ENCODE measurements at places on chromosomes 3 and 15.

- no peak for DNase-seq
These were observed 1.6 kb downstream of the EFHB start for GRCh38 chr3:19932422-19932821.

DNA sequence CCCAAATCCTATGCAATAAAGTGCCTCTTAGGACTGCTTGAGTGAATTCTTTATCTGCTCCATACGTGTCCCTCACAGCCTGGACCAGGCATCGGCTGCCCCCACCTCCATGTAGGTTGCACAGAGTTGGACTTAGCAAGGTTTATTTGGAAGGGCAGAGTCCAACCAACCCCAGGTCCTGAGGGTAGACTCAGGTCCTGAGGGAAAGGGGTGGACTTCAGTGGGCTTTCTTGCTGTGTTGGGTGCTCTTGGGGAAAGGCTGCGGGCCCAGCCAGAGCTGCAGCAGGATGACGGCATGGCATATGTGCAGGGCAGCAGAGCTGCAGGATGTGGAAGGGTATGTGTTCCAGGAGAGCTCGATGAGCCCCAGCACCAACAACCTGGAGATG lies 6.5 kb downstream of the ALG3 start:
- no peak for DNase-seq

GRCh38 chr15:41047474-41047873 lies 68.6 kb downstream of the INO80 start:
- no peak for DNase-seq

GRCh38 chr3:40116478-40117177 lies 192.9 kb upstream of the EIF1B start:
- no peak for DNase-seq

DNA sequence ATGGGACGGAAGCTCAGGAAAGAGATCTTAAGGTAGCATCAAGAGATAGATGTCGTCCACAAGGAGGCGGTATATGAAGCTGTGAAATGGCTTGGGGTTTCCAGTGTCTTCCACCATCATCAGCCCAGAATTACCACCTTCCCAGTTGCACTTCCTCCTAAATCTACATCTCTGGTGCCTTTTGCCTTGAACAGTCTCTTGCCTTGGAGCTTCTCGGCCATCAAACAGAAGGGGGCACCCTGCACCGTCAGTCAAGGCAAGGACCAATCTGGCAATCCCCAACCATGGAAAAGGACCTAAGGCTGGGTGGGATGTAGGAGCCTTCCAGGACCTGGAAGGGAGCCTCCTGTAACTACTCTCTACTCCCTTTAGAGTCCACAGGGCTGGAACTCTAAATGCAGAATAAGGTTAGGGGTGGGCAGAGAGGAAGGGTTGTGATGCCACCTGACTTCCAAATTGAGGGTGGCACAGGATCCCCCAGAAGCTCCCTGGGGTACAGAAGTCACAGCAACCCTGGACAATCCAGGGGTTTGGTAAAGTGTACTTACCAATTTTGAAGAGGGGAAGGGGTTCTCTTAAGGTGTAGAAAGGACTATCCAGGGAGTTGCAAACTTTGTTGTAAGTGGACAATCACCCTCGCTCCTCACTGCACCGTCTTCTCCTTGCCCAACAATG lies 1.0 kb upstream of the RYR3 start:
- DNase-seq, result no peak

GRCh38 chr15:69480932-69481331 lies 28.3 kb downstream of the RPLP1 start:
- no peak for DNase-seq

- DNase-seq, result no peak
These were observed 85.1 kb downstream of the AP4E1 start for GRCh38 chr15:50993598-50993997.

GRCh38 chr3:158961471-158961870 lies 159.6 kb downstream of the MFSD1 start:
- DNase-seq, result no peak

DNA sequence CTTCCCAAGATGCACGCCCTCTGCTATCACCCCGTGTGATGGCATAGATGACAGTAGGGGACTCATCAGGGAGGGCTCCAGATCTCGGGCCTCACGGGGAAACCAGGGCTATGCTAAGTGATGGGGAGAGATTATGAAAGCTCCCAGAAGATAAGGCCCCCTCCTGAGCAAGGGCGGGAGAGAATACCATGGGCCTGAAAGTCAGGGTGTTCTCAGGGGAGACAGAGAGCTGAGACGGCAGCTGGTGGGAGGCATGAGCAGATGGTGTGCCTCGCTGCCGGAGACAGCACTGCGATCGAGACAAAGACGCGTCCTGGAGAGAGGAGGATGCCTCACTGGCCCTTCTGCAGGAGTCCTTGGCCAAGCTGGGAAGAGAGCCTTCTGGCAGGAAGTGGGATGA lies 106.5 kb upstream of the ADPGK start:
- DNase-seq, result no peak

- no peak for DNase-seq
These were observed 249.1 kb downstream of the TBL1XR1 start for GRCh38 chr3:176948151-176948550.

GRCh38 chr15:45948181-45948621 lies 313.4 kb downstream of the SQOR start:
- no peak for DNase-seq

GRCh38 chr3:139677388-139678155 lies at the start of gene NMNAT3:
Gene NMNAT3 (minus strand): TSS chr3:139677972. CDS start chr3:139627724, 50,248 bp downstream.
- DNase-seq, result peak; percentile 73

GRCh38 chr3:17307482-17307881 lies 422.7 kb downstream of the PLCL2 start:
- no peak for DNase-seq

- DNase-seq, result no peak
These were observed at the start of gene GPR62 for GRCh38 chr3:51955175-51955892. Gene GPR62 (plus strand): TSS chr3:51955381. CDS start chr3:51955653, 272 bp downstream.

DNA sequence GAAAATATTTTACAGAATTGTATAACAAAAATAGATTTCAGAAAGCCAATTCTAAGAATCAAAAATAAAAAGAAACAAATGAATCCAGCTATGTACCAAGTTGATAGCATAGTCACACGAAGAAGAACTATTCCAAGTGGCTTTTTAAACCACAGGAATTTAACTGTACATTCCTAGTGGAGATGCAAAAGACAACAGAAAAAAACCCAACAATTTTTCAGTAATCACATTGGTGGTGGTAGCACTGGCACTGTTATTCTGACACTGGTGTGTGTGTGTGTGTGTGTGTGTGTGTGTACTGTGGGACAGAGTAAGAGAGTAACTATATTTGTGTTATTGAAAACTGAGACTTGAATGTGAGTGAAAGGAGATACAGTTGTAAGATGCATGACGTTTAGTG lies 9.1 kb downstream of the BFSP2 start:
- no peak for DNase-seq

- no peak for DNase-seq
These were observed 20.1 kb upstream of the FSTL1 start for GRCh38 chr3:120470870-120471269.

GRCh38 chr3:104279617-104280016 lies 1087.1 kb upstream of the ALCAM start:
- no peak for DNase-seq

- DNase-seq, result no peak
These were observed 120.4 kb upstream of the CCNL1 start for GRCh38 chr3:157280354-157280753.

DNA sequence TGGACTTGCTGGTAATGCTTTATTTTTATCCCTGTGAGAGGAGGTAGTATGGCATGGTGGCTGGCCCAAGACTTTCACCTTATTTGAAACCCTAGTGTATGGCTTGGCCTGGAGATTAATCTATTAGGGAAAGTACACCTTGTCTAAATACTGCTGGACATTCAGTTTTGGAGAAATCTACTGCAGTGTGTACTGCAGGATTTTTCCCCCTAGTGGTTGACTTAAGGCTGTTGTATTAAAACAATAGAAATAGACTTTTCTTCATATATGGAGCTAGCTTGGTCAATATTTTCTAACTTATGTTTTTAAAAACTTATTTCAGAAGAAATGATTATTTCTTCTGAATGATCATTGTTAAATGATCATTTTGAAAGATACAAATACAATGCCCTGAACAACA lies 13.9 kb upstream of the SLITRK3 start:
- DNase-seq, result no peak

DNA sequence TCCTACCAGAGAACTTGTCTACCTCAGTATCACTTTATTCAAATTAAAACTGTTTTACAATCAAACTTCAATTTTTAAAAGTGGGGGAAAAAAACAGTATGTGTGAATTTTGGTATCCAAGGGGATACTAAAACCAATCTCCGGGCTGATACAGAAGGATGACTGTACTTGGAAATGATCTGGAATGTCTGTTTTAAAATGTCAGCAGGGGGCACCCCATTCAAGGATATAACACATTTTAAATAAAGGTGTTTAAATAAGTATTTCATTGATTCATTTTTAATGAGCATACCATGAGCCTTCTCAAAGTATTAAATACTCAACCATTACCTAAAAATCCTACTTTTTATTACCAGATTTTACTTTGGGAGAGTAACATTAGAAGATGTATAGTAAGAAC lies 67.9 kb downstream of the ULK4 start:
- DNase-seq, result no peak

DNA sequence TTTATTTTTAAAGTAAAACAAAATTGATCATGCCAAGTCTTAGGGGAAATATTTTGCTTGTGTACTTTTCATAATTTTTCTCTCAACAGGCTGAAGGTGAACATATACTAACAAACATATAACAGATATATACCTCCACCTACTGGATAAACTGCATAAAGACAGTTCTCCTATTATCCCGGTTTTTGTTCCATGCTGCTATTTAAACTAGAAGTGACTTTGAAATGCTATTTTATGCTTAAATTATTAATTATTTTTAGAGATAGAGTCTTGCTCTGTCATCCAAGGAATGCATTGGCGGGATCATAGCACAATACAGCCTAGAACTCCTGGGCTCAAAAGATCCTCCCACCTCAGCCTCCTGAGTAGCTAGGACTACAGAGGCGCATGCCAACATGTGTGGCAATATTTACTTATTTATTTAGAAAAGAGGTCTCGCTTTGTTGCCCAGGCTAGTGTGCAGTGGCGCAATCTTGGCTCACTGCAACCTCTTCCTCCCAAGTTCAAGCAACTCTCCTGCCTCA lies 49.8 kb downstream of the ST3GAL6 start:
- no peak for DNase-seq

DNA sequence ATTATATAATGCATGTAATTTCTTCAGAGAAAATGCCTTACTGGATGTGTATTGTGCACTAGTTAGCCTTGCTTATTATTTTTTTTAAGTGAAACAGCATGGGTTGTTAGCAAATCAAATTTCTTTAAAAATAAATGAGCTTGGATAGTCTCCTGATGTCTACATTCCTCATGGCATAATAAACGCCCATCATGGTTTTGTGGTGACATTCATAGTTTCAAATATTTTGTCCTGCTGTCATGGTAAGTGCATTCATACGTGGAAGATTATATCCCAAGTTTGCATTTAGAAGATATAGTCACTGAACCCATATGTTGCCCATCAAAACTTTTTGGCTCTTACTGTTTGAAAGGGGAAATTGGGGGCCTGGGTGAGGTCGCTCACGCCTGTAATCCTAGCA lies 130.7 kb downstream of the ALCAM start:
- no peak for DNase-seq

GRCh38 chr15:68407141-68407885 lies 24.6 kb downstream of the ITGA11 start:
- no peak for DNase-seq

DNA sequence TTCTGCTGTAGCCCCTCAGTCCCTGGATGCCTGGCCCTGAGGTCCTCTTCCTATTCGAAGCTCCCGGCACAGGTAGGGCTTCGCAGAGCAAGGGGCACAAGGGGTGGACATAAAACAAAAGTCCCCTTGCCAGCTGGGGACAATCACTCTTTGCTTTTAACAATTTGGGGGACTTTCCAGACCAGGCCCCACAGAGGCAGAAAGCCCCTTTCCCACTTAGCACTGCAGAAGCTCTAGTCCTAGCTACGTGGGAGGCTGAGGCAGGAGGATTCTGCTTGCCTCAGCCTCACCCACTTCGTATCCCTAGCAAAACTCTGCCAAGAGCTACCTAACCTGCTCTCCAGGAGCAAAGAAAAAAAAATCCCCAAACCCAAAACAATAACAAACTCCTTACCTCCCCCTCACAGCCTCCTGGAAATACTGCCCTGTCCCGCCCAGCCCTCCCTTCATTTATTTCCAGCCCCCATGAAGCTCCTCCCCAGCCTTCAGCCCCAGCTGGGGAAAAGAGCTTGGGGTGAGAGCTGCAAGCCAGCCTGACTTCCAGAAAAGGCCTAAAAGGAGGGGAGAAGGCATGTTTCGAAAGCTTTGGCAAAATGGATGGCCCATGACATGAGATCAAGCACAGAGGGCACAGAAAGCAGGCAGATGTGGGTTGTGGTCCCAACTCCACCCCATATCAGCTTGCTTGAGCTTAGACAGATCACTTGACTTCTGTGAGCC lies at the start of gene CIDEC:
CIDEC (minus strand) TSS at position 424 of the 720 bp plus-strand sequence. CDS start 1,767 bp downstream, outside the sequence.
- no peak for DNase-seq

- no peak for DNase-seq
These were observed 8.4 kb upstream of the CMTM7 start for GRCh38 chr3:32383136-32383711.

DNA sequence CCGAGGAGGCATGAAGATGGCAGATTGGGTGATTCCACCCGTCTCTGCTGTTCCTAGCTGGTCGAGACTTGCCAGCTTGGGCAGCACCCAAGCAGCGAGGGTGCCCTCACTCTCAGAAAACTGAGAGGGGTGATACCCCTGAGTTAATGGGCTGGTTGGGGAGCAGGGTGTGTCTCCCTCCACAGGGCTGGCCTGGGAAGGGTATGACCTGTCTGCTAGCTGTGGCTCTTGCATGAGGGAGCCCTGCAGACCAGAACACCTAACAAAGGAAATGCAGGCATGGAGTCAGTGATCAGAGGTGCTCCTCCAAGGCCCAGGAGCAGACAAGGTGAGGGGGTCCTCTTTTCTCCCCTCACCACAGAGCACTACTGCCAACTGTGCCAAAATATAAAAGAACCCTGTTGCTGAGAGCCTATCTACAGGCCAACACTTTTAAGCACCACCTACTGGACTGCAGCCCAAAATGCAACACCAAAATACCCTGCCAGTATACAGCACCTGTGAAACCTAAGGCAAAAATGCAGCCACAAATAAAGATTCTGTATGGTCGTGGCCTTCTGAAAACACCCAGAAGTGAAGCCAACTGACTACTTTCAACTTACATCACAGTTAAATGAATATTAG lies 35.8 kb upstream of the PPM1L start:
- no peak for DNase-seq

DNA sequence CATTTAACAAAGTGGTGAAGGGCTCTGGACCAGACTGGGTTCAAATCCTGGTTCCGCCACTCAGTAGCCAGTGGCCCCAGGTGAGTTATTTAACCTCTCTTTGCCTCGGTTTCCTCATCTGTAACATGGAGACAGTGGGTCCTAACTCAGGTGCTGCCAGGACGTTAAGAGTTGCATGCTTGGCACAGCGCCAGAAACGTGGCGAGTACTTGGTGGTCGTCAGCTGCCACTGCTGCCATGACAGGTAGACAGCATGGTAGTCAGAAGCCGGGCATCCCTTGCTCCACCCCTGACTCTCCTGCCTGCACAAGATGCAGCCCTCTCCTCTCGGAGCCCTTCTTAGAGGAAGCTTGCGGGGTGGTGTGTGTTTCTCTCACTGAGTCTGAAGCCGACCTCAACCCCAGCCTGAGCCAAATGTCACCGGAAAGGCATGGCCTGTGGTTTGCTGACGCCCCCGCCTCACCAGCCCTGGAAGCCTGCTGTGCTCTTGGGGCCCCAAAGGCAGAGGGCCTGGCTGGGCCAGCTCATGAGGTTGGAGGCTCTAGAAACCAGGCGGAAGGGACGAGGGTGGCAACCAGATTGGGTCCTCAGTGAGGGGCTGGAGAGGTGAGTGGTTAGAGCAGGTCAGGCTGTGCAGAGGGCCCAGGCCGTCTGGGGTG lies 160.8 kb upstream of the TLE3 start:
- DNase-seq, result peak; percentile 64
